Hepatocyte (in vitro differentiated cells): ENCODE measurements at places on chromosomes 16 and 17. TPM values are rescaled to one million over a fixed set of nuclear protein-coding genes. Genes with fewer than 3 reads are reported as not detected.
A peak's percentile ranks its signal among the peaks of the same experiment; 100 is the strongest.

- no peak for DNase-seq
- no peaks in the 10 kb centered on the region for H3K4me1 ChIP-seq
- no peaks in the 10 kb centered on the region for H3K27me3 ChIP-seq
- no peaks in the 10 kb centered on the region for H3K36me3 ChIP-seq
Measured at GRCh38 chr16:66409156-66409555, 17.9 kb upstream of the BEAN1 start.

- H3K4me3 ChIP-seq = no peak overlapping the region
- no peaks in the 10 kb centered on the region for H3K4me1 ChIP-seq
- no peaks in the 10 kb centered on the region for H3K27me3 ChIP-seq
- DNase-seq = peak; percentile 72
Measured at GRCh38 chr16:9469512-9469911, 378.1 kb downstream of the HAPSTR1 start.

- no peaks in the 10 kb centered on the region for H3K27me3 ChIP-seq
- DNase-seq = peak; percentile 25
- no peaks in the 10 kb centered on the region for H3K4me1 ChIP-seq
- no peak overlapping the region for H3K4me3 ChIP-seq
Measured at GRCh38 chr17:60087882-60088669, 9.4 kb upstream of the HEATR6 start.

- H3K4me3 ChIP-seq = no peak overlapping the region
- peaks cover 3% of the 10 kb centered on the region for H3K4me1 ChIP-seq
- no peak for DNase-seq
- no peak overlapping the region for H3K27ac ChIP-seq
Measured at GRCh38 chr17:51091635-51092034, 29.0 kb downstream of the SPAG9 start.

Gene ZNF18
- 7.3 and 9.5 TPM in 2 replicates for total RNA-seq
